ENCODE measurements at places on chromosomes 13 and 19.

DNA sequence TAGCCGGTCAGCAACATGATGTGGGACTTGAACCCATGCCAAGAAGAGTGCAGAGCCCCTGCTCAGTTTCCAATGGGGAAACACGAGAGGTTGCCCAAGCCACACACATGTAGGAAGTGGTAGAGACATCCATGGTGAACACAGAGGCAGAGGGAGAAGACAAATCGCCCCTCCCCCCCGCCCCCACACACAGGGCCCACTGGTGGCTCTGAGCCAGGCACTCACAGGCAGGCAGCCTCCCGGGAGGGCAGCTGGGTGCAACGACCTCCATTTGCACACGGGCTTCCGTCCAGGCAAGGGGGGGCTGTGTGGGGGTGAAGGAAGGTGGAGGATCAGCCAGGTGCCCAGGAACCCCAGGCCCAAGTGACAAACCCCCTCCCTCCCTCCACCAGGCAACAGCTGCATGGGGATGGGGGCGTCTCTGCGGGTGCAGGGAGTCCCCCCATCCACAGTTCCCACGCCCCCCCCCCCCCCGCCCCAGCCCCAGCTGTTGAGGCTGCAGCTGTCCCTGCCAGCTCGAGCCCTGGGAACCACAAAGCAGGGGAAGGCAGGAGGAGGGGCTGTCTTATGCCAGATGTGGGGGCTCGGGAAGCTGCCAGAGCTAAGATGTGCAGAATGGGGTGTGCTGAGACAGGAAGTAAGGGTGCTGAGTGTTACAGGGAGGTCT, 3.4 kb downstream of the NOTCH3 start:
- DNase-seq, result no peak

GRCh38 chr13:27289011-27289665, 18.5 kb downstream of the RASL11A start:
- DNase-seq, result no peak

DNA sequence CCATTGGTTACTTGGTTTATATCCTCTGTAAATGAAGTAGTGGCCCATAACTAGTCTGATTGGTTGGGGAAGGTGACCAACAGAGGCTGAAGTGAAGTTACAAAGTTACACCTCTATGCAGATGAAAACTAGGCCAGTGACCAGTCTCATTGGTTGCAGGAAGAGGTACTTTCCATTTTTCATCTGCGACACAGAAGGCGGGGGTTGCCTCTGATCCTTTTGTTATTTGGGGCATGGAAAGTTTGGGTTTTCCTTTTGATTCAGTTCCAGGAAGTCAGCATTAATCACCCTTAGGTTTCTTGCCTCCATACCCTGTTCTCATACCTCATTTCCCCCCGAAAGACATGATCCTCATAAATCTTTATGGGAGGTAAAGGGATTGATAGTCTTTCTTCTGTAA, 20.2 kb downstream of the ZNF544 start:
- DNase-seq, result no peak

DNA sequence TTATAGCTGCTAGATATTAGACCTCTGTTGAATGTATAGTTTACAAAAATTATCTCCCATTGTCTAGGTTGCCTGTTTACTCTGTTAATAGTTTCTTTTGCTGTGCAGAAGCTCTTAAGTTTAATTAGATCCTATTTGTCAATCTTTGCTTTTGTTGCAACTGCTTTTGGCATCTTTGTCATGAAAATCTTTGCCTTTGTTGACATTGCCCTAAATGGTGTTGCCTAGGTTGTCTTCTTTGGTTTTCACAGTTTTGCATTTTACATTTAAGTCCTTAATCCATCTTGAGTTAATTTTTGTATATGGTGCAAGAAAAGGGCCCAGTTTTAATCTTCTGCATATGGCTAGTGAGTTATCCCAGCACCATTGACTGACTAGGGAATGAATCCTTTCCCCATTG, 331.1 kb downstream of the ITGBL1 start:
- DNase-seq, result no peak

GRCh38 chr19:58395979-58396627, 647 bp downstream of the RNF225 start:
- no peak for DNase-seq

DNA sequence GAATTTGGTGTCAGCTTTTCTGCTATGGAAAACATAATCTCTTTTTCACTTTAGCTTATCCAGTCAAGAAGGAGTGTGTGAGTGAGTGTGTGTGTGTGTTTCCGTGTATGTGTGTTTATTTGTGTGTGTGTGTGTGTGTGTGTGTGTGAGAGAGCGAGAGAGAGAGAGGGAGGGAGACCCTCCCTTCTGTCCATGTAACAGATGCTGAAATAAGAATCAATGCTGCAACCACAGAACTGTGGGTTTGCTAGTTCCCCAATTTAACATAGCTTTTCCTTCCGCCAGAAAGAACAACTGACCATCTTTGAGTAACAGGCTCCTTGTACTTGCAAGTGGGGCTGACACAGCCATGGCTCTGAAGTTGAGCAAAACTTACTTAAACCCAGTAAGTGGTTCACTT, 5.2 kb downstream of the LCP1 start:
- no peak for DNase-seq

DNA sequence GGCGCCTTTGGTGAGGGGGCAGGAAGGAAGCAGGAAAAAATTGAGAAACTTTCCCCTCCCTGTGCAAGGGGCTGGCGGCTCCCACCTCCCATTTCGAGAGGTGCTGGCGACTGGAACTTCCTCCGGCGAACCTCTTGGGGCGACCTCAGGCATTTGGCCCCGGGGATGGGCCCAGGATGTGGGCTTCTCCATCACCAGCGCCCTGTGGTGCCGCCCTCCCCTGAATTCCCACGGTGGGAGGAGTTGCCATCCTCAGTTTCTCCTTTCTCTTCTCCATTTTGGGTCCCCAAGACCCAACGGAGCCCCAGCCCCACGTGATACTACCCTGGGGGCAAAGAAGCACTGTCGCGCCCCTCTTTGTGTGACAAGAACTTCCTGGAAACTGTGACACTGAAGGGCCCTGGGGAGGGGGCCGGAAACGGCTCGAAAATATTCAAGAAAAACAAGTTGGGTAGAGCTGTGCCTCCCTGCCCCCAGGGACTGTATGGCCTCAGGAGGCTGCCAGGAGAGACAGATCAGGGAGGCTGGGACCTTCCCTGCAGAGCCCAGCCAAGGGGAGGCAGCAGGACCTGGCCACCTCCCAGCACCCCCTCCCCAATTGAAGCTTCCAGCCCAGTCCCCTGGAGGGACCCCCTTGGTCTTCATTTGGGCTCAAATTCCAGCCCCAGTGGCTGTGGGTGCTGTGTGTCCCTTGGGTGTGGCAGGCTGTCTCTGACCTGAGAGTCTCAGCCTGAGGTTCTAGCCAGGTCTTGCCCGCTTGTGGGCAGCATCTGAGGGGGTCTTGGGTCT, 16.2 kb upstream of the AP1M2 start:
- peak; percentile 44 for DNase-seq

DNA sequence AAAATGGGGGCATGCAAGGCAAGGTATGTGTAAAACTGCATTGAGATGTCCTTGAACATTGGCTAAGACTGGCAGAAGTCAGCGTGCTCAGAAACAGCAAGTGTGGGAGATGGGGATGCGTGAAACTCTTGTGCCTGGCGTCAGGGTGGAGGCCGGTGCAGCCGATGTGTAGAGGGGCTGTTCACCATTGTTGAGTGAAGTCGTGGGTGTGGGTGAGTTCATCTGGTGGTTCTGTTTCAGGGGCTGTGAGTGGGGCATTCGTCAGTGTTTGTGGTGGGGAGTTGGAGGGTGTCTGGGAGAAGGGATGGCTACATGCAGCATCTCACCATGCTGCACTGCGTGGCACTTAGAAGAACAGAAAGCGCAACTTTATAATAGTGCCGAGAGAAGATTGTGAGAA, 11.4 kb upstream of the MIA start:
- no peak for DNase-seq

DNA sequence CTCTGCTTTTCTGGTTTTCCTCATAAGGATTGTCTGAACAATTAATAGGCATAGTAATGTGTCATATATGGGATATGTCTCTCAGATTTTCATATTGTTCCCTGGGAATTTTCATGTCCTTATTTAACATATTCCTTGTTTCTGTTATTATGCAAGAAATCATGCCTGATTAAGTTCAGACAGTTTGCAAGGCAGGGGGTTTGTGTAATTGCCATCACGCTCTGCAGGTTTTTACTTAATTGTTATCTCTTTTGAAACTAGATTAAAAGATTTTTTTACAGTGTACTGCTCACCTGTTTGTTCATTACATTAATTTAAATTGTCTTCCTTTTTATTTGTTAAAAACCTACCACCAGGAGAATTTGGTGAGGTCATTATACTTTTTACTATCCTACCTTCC, 1253.2 kb upstream of the PRR20A start:
- no peak for DNase-seq

DNA sequence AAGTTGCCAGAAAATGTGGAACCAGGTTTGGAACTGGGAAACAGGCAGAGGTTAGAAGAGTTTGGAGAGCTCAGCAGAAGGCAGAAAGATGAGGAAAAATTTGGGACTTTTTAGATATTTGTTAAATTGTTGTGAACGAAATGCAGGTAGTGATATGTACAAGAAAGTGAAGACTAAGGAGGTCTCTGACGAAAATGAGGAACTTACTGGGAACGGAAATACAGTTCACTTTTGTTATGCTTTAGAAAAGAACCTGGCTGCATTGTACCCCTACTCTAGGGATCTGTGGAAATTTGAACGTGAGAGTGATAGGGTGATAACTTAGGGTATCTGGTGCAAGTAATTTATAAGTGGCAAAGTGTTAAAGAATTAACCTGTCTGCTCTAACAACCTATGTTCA, 632.4 kb downstream of the SLITRK5 start:
- no peak for DNase-seq

DNA sequence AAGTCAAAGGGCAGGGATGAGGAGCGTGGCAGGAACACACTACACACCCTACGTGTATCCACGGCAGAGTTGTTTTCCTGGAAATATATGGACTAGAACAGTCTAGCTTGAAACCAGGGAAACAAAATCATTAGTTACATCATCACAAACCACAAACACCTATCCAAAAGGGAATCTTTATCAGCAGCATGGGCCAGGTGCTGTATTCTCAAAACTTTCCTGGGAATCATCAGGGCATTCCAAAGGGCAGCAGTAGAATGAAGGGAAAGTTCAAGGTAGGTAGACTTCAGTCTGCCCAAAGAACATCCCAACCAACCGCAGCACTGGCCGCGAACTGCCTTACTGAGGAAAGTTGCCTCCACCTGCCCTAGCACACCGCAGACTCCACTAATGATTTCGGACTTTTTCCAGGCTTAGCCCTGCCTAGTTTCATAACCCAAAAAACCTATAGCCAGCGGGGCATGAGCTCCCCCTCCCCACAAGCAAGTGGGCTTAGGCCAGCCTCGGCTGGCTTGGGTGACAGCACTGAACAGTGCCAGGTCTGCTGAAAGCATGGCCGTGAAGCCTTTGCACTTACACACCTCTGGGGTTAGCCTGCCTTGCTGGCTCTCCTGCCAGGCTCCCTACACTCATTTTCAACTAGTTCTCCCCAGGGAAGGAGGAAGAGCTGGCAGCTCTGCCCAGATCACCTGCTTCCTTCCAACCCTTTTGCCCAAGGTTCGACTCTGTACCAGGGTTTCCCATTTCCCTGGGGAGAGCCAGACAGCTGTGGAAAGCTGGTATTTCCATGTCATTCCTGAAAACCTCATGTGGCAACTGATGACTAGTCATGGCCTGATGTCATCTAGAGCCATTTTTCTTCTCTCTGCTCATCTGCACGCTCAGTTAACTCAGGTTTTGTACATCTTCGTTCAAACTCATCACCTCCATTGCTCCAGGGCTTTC, 77.3 kb upstream of the UBAC2 start:
- DNase-seq, result no peak

GRCh38 chr13:106507560-106508274, 27.7 kb downstream of the EFNB2 start:
- peak; percentile 44 for DNase-seq

DNA sequence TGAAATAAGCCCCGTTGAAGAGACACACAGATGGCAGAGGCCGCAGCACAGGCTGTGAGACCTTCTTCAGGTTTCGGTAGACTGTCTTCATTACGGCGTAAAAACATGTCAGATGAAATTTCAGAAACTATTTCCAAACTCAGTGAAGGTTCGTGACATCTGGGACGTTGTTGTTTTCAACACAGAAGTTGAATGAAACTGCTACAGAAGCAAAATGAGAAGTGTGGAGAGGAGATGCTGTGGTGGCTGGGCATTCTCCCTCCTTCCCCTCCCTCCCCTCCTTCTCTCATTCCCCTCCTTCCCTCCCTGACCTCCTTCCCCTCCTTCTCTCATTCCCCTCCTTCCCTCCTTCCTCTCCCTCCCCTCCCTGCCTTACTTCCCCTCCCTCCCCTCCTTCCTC, 113.6 kb downstream of the ATP11A start:
- no peak for DNase-seq

GRCh38 chr13:106077017-106077416, 458.4 kb downstream of the EFNB2 start:
- DNase-seq, result no peak

GRCh38 chr13:111945086-111945485, 121.9 kb upstream of the SOX1 start:
- DNase-seq, result no peak

DNA sequence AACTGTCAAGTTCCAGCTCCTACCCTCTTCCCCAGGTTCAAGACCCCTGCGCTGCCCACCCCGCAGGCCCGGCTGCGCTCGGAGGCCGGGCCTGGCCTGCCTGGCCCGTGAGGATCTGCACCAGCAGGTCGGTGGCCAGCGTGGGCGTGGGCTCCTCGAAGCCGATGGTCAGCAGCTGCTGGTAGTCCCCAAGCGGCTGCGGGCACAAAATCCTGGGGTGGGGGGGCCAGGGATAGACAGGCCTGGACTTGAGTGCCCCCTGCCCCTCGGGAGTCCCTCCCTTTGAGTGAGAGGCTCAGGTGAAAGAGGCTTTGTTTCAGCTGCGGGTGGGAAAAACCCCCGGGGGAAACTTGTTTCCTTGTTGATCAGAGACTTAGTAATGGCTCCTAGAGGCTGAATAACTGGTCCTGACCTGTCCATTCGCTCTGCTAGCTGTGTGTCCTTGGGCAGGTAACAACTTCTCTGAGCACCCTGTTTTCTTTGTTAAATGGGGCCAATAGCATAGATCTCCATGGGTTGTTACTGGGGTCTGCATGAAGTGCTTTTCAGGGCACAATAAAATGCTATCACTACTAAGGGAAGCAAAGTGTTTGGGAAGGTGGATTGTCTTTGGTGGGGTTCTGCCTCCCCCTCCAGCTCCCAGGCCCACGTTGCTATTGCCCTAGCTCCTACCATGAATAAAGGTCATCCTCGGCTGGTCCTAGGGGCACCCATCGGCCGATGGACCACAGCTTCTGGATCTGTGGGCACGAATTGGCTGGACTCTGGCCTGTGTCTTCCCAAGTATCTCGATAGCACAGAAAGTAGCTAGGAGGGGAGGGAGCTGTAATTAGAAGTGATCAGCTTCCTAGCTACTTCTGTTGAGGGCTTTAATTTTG, 3.5 kb downstream of the C19orf67 start:
- DNase-seq, result peak; percentile 44

GRCh38 chr19:35521124-35521743, 6.9 kb downstream of the SBSN start:
- DNase-seq, result no peak

DNA sequence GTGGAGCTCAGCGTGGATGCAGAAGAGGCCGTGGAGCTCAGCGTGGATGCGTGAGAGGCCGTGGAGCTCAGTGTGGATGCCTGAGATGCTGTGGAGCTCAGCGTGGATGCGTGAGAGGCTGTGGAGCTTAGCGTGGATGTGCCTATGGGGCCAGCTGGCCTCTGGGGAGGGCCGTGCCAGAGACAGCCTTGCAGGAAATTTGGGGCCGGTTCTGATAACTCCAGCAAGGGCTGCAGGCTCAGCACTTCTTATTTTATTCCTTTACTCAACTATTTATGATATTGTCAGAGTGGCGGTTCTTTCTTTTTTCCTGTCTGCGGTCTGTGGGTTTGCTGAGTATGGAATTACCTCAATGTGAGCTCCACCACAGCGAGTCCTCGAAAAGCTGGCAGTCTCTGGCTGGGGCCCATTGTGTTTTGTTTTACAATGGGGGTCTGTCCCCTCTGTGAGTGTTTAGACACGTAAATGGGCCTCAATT, 17.8 kb upstream of the TMEM255B start:
- DNase-seq, result no peak

Measured in K562 (cell line).